ENCODE measurements at places on chromosomes 6 and 20. TPM values are rescaled to one million over a fixed set of nuclear protein-coding genes. Genes with fewer than 3 reads are reported as not detected.

ADA gene
- 5.3 TPM for total RNA-seq

LTA gene
- total RNA-seq: not detected

JAG1 gene
- 205 TPM for total RNA-seq

RNF8 gene
- 21.1 TPM for total RNA-seq

DDX27 gene
- total RNA-seq: 46.3 TPM

TPD52L1 gene
- total RNA-seq: 121 TPM
